Hematopoietic multipotent progenitor cell treated with erythropoietin and hydrocortisone succinate and interleukin-3 and kit ligand, for 4 days (in vitro differentiated cells): ENCODE measurements at places on chromosomes 7 and 10.

- peak; percentile 81 for DNase-seq
Observed at GRCh38 chr10:129030996-129031843, 435.8 kb upstream of the MGMT start.

DNA sequence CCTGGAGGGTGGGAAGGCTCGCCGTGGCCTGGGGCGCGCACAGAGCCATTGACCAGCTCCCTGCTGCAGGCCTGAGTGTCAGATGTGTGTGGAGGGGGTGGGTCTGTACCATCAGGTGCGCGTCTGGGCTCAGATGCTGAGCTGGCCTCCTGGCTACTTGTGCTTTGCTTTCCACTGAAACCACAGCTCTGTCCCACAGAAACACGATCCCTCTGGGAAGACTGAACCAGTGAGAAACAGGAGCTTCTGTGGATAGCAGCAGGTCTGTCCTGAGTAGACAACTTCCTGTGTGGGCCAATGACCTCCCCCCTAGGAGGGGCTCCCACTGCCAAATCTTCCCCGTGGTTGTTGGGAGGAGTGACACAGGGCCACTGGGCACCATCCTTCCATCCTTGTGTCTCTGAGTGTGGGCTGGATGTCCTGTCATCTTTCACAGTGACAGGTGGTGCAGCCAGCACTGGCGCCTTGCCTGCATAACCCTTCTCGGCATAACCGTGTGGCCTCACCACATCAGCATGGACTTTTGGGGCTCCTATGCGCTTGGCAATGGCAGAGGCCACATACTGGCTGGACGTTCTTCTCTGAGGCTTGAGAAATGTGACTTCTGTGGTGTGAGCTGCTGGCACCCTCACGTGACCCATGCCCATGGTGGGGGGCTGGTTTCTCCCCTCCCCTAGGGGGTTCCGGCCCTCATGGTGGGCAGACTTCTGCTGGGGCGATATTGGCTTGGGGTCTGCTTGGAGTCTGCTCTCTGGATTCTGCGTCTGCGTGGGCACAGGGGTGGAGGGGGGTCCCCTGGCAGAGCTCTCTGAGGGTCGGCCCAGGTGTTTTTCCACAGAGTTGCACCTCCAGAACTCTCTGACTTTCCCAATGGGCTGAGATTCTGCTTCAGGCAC is 245.5 kb upstream of the GRB10 start:
- DNase-seq = no peak

DNA sequence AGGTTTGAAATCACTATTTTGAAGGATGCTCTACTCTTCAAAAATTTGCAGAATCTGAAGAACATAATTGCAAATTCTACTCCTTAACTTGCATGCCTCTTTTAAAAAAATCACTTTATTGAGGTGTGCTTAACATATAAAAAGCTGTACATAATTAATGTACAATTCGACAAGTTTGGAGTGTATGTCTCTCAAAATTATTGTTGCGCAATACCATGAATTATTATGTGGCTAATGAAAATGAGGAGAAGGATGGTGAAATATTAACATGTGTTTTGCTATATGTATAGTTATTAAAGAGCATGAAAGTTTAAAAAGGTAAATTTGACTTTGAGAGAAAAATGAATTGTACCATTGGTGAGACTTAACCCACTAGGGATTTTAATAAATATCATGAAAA is 187.2 kb upstream of the MALRD1 start:
- no peak for DNase-seq

GRCh38 chr7:80705130-80705781 is 66.8 kb downstream of the CD36 start:
- DNase-seq = no peak

- no peak for DNase-seq
Observed at GRCh38 chr7:26594553-26594952, 269.8 kb downstream of the SKAP2 start.

GRCh38 chr10:102195296-102195870 is 30.7 kb upstream of the ELOVL3 start:
- no peak for DNase-seq

DNA sequence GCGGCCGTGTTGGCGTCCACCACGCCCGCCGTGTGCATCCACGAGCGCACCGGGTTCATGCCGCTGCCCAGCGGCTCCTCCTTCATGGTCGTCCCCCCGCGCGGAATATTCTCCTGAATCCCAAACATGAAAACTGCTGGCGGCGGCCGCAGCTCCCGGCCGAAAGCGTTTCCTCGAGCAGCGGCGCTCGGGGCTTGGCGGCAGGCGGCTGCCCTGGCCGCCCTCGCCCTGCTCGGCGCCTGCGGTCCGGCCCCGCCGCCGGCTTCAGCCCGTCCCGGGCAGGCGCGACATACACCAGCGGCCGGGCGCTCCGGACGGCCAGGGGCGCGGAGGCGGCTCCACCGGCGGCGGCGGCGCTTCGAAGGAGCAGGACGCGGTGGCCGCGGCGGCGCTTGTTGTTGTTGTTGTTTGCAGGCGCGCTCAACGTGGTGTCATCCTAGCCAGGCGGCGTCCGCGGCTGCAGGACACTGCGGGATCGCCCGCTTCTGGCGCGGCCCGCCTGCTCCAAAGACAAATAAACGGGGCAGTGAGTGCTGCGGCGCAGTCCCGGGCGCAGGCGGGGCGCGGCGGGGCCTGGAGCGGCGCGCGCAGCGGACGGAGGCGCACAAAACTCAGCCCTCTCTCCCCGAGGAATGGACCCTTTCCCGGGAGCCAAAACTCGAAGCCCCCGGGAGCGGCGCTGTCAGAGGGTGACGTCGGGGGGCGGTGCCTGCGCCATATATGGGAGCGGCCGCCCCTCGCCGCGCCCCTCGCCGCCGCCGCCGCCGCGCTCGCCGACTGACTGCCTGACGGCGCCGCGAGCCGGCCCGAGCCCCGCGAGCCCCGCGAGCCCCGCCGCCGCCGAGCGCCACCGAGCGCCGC is at the start of gene EBF3:
TSS of gene EBF3 (minus strand) at position 634 of the 861 bp plus-strand sequence. CDS start at position 128, 506 bp downstream.
- DNase-seq = peak; percentile 71

DNA sequence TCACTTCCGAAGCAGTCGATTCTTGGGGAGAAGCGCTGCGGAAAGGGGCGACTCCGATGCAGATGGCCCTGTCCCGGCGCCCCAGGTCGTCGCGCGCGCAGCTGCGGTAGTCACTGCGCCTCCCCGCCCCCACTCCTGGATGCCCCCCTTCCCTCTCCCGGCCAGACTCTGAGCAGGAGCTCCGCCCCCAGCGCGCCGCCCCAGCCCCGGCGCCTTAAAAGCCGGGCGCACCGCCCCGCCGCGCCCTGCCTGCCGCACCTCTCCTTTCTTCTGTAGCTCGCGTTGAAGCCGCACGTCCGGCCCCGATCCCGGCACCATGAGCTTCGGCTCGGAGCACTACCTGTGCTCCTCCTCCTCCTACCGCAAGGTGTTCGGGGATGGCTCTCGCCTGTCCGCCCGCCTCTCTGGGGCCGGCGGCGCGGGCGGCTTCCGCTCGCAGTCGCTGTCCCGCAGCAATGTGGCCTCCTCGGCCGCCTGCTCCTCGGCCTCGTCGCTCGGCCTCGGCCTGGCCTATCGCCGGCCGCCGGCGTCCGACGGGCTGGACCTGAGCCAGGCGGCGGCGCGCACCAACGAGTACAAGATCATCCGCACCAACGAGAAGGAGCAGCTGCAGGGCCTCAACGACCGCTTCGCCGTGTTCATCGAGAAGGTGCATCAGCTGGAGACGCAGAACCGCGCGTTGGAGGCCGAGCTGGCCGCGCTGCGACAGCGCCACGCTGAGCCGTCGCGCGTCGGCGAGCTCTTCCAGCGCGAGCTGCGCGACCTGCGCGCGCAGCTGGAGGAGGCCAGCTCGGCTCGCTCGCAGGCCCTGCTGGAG is at the start of gene INA:
TSS of gene INA (plus strand) at position 243 of the 817 bp plus-strand sequence. CDS start at position 317, 74 bp downstream.
- DNase-seq = peak; percentile 75

GRCh38 chr7:148789220-148789619 is 90.5 kb downstream of the CUL1 start:
- no peak for DNase-seq

DNA sequence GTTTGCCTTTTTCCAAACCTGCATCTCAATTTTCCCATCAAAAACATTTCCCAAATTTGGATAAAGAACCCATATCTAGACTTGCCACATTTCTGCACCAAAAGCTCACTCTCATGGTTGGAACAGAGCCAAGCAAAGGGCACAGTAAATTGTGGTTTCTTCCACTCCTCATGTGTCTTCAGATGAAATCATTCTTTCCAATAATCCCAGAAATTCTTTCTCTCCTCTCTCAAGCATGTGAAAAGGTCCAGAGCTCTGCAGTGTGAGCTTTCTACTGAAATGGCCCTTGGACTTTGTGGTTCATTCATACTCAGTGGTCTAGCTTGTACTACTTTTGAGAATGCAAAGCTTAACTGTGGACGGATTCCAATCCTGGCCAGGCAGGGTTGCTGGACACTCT is 19.8 kb downstream of the PRSS2 start:
- peak; percentile 83 for DNase-seq

DNA sequence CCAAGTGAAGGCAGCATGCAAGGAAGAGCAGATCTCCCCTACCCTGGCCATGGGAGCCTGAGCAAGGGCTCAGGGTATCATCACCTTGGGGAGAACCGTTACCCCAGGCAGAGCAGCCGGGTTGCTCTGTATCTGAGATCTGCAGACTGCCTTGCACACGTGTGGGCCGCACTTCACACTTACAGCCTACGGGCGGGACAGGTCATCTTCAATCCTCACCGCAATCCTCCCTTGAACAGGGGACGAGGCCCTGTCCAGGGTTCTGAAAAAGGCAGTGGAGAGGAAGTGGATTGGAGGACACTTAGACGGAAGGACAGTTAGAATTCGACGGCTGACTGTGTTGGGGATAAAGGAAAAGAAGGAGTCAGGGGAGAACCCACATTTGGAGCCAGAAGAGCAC is 51.4 kb downstream of the NPS start:
- peak; percentile 25 for DNase-seq

GRCh38 chr10:125146791-125147579 is 13.4 kb downstream of the CTBP2 start:
- peak; percentile 50 for DNase-seq

DNA sequence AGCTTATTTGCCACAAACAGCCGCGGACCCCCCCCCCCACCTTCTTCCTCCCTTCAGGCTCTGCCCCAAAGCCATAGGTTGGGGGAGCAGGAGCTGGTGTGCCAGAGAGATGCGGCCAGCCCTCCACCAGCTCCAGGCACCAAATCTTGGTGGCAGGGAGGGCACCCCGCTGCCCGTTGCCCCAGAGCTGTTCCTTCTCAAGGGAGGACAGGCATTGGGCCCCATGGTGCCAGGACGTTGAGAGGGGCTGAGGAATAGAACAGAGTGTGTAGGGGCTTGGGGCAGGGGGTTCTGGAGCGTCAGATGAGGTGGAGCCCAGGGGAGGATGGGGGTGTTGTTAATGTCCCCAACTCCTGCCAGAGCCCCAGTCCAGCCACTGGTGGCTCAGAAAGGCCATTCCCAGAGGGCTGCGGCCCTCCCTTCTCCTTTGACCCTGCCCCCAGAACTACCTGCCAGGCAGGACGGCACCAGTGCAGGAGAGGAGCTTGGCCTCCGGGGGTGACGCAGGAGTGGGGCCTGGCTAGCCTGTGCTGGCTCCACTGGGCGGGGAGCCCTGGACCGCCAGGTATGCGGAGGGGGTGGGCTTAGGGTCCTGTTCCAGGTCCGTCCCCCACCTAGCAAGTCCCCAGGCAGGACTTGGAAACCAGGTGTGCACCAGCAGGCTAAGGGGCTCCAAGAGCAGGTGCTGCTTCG is 10.0 kb upstream of the SEC24C start:
- DNase-seq = no peak

DNA sequence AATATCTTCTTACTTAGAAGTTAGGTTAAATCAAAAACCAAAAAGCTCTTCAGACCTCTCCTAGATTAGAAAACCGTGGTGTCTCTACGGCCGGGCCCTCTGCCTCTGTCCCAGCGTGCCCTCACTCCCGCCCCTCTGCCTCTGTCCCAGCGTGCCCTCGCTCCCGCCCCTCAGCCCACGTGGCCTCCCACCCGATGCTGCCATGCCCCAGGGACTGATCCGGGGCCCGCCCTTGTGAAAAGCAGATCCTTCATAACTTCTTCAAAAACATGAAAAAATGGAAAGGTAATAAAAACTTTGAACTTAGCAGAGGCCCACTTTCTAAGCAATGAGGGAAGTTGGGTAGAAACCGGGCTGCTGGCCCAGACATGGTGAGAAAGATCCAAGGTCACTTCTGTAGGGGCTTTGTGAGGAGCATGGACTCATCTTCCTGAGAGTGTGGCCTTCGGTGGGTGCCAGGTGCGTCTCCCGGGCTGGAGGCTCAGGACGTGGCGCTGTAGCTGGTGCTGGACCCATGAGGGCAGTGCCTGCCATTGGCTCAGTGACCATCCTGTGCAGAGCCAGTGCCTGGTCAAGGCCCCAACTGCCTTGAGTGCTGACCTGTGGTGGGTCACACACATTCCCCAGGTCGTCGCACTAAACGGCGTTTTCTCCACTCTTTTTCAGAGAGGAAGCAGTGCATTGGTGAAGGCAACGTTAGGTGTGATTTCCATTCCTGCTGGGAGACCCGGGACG is 4.9 kb upstream of the DPYSL4 start:
- DNase-seq = no peak

DNA sequence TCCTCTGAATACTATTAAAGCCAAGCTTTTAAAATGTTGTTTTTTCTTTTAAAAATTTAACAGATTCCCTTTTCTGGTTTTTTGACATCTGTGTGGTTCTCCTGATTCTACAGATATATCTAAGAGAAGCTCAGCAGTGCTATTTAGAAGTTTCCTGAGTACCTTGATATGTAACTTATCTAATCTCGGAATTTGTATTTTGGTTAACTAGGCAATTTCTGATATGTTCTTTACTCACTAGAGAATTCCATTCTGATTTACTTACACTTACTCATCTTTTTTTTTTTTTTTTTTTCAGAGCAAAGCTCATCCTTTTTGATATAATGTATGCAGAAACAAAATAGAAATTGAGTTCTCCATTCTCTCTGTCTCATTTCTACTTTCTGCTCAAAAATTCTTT is 63.8 kb downstream of the PALS2 start:
- no peak for DNase-seq

GRCh38 chr10:13613519-13613918 is 26.8 kb downstream of the PRPF18 start:
- DNase-seq = peak; percentile 44

- DNase-seq = peak; percentile 33
Observed at GRCh38 chr7:132933072-132933458, 148.8 kb downstream of the CHCHD3 start.

GRCh38 chr7:36283181-36283580 is 106.5 kb upstream of the ANLN start:
- no peak for DNase-seq

- DNase-seq = peak; percentile 83
Observed at GRCh38 chr7:100893910-100894721, 1.6 kb downstream of the ACHE start.

DNA sequence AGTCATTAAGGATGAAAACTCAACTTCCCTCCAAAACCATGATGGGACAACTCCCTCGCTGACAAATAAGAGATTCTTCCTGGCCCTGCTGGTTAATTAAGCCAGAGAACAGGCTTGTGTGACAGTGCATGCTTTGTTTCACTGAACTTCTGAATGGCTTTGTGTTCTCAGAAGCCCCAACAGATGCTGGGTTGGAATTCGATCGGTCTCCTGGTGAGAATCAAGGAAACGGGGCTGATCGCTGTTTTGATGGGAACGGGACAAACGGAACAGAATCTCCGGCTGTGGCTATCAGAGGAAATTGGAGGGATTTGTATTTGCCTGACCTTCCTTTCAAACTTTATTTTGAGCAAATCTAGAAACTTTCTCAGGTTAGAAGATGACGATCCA is 145.0 kb downstream of the RNF216 start:
- no peak for DNase-seq

GRCh38 chr10:57262892-57263291 is 901.8 kb upstream of the ZWINT start:
- peak; percentile 7 for DNase-seq

- DNase-seq = no peak
Observed at GRCh38 chr7:37960483-37960882, 40.0 kb downstream of the EPDR1 start.
